ENCODE measurements at places on chromosomes 4 and X. TPM values are rescaled to one million over a fixed set of nuclear protein-coding genes. Genes with fewer than 3 reads are reported as not detected.

Gene PAGE1
- not detected for total RNA-seq

Gene HEPH
- not detected for total RNA-seq

Gene PPBP
- not detected for total RNA-seq

Gene RPA4
- 0.20 TPM for total RNA-seq

Gene AMBN
- total RNA-seq = not detected

Gene LRP2BP
- total RNA-seq = 0.10 TPM

Gene NDNF
- total RNA-seq = not detected

Gene AR
- total RNA-seq = 3.8 TPM

Gene XPNPEP2
- total RNA-seq = not detected

Gene GPRIN3
- 5.7 TPM for total RNA-seq

Gene NAT8L
- 14.7 TPM for total RNA-seq

Gene STK26
- total RNA-seq = 10.4 TPM

Gene ALAS2
- not detected for total RNA-seq

Gene TBX22
- total RNA-seq = not detected

Gene UCHL1
- 981 TPM for total RNA-seq

Gene RIPPLY1
- total RNA-seq = not detected

Gene KDR
- not detected for total RNA-seq

Gene GSX2
- not detected for total RNA-seq

Gene PGAM4
- 0.66 TPM for total RNA-seq

Gene NLGN4X
- not detected for total RNA-seq

Gene FAM53A
- 0.69 TPM for total RNA-seq

Gene NUDT11
- total RNA-seq = 3.3 TPM

Gene PABPC5
- total RNA-seq = not detected

Gene CLNK
- not detected for total RNA-seq

Gene RNF128
- total RNA-seq = not detected

Gene CT45A10
- total RNA-seq = not detected

Gene XG
- not detected for total RNA-seq

Gene BTK
- 0.08 TPM for total RNA-seq

Gene TMPRSS11F
- total RNA-seq = not detected

Gene ANTXR2
- total RNA-seq = 4.6 TPM

Gene CYSLTR1
- not detected for total RNA-seq

Gene TMPRSS11B
- not detected for total RNA-seq

Gene BGN
- not detected for total RNA-seq

Gene NUDT10
- total RNA-seq = 0.62 TPM

Gene CDX4
- not detected for total RNA-seq

Gene SUPT20HL2
- total RNA-seq = not detected

Gene LRIT3
- total RNA-seq = not detected

Gene UBE2K
- total RNA-seq = 64.5 TPM

Gene GAGE12J
- total RNA-seq = not detected
